Activated CD4-positive, alpha-beta T cell treated with anti-CD3 and anti-CD28 coated beads, Interleukin-2, amount 10 ng/mL, durations not matched to agents 24 days and 14 days (primary cell): ENCODE measurements at places on chromosomes 1 and 21.
A peak's percentile ranks its signal among the peaks of the same experiment; 100 is the strongest.

- no peaks in the 10 kb centered on the region for H3K36me3 ChIP-seq
- no peak for DNase-seq
- H3K4me3 ChIP-seq: no peak overlapping the region
- H3K27ac ChIP-seq: no peak overlapping the region
- peaks cover 40% of the 10 kb centered on the region for H3K4me1 ChIP-seq
These were observed 11.5 kb upstream of the LINGO4 start for GRCh38 chr1:151816548-151817352.

DNA sequence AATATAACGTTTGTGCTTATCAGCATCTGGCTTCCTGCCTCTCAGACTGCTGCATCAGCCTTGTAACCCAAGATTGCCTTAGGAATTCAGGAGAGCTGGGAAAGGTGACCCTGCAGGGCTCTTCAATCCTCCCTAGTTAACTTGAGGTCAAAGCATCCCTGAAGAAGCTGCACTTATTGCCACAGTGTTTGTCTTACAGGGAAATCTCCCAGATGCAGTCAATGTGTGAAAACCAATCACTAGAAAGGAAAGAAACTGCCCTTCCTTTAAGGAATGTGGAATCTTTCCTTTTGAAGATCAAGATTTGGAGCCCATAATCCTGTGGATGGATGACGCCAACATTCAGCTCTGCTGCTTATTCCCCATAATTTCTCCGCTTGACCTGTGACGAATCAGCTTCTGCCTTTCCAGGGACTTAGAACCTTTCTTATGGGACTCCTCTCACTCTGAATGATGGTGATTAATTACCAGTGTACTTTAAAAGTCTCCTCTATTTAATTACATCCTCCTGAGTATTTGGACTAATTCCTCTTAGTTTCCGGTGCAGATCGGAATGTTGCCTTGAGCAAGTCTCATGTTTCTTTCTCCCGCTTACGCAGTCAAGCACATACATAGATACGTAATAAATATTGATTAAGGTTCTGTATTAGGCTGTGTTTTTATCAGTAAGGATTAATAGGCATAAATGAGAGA is 14.4 kb downstream of the ADAMTS5 start:
- no peak overlapping the region for H3K27ac ChIP-seq
- DNase-seq: no peak
- H3K4me3 ChIP-seq: no peak overlapping the region
- H3K27me3 ChIP-seq: no peaks in the 10 kb centered on the region

DNA sequence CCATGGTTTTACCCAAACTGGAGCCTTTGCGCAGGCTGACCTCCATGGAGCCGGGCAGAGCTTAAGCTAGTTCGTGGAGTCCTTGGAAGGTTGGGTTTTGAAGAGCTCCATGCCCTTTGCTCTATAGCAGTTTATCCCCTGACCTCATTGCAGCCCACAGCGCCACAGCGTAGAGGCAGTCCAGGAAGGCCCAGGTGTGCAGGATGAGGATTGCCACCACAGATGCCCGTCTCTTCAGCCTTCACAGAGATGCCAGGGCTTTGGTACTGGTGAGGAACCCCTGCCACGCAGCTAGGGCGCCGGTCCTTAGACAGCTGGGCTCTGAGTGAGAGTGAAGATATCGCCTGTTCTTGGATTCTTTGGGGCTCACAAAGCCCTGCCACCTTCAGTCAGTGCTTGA is 138.6 kb downstream of the PEX14 start:
- peaks cover 3% of the 10 kb centered on the region for H3K36me3 ChIP-seq
- no peaks in the 10 kb centered on the region for H3K4me1 ChIP-seq
- H3K27ac ChIP-seq: no peak overlapping the region
- no peaks in the 10 kb centered on the region for H3K27me3 ChIP-seq
- no peak overlapping the region for H3K4me3 ChIP-seq

- H3K27ac ChIP-seq: no peak overlapping the region
- H3K36me3 ChIP-seq: no peaks in the 10 kb centered on the region
- no peak for DNase-seq
- H3K4me3 ChIP-seq: no peak overlapping the region
- H3K4me1 ChIP-seq: peaks cover 13% of the 10 kb centered on the region
These were observed 14.9 kb downstream of the RAP1GAP start for GRCh38 chr1:21654209-21654608.

DNA sequence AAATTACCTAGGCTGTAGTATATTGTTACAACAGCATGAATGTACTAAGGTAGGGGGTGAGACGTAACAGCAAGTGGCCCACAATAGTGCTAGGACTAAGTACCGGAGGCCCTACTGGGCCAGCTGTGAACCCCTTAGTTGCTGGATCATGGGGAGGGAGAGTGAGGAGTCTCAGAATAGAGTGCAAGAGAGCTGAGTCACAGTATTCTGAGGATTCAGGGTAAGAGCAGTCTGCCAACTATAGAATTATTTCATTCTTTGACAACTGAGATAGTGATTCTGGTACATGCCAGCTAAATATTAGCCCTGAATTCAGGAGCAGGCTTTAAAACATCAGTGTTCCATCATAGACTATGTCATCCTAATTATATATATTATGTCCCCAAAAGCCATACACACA is 218.7 kb downstream of the TM2D1 start:
- H3K27me3 ChIP-seq: peaks cover 12% of the 10 kb centered on the region
- DNase-seq: no peak
- no peak overlapping the region for H3K4me3 ChIP-seq
- no peaks in the 10 kb centered on the region for H3K36me3 ChIP-seq

- H3K27me3 ChIP-seq: peaks cover 25% of the 10 kb centered on the region
- DNase-seq: no peak
- H3K36me3 ChIP-seq: no peaks in the 10 kb centered on the region
- H3K4me3 ChIP-seq: no peak overlapping the region
- H3K4me1 ChIP-seq: peaks cover 13% of the 10 kb centered on the region
These were observed 3.9 kb upstream of the ATP1B1 start for GRCh38 chr1:169102567-169102966.

DNA sequence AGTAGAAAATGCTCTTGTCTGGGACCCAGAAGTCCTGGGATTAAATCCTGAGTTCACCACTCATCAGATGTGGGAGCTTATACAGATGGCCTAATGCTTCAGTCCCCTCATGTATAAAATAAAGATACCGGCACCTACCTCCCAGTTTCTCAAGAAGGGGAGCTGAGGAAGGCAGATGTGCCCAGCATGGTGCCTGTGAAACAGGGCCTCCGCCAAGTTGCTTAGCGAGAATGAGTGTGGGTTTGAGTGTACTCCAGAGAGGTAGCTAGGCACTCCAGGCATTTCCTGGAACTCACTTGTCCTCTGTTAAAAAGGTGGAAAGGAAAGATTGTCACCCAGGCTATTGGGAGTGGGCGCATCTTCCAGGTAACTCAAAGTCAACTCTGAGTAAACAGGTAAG is 37.8 kb downstream of the IER5 start:
- no peaks in the 10 kb centered on the region for H3K36me3 ChIP-seq
- H3K27me3 ChIP-seq: no peaks in the 10 kb centered on the region
- no peak overlapping the region for H3K27ac ChIP-seq

DNA sequence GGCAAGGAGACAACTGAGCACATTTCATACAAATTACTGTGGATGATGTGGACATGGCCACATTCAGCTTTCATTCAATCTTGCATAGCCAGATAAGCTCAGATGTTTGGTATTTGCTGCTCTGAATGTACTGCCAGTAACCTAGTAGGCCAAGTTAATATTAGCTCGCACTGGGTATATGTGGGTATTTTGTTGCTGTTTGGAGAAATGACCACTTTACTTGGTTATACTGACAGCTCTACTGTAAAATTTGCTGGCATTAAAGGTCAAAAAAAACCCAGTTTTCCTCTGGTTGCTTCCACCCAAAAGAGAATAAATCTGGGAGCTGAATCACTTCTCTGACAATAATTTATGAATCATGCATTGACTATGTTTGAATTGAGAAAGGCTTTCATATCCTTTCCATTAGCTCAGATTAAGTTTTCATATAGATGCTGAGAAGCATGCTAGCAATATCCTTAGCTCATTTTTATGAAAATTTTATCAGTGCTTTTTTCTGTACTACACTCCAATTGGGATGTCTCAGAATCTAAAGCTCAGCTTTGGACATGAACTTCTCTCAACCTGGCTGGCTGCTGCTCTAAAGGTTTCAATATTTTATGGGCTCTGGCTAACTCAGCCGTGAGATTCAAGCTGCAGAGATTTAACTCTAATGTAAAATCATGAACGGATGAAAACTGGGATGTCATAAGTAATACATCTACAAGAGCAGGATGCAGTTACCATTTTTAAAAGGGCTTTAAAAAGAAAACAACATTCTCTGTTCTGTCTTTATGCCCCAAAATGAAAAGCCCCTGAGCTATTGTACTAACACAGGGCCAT is 330.0 kb downstream of the BARHL2 start:
- no peaks in the 10 kb centered on the region for H3K4me1 ChIP-seq
- no peak overlapping the region for H3K4me3 ChIP-seq
- no peaks in the 10 kb centered on the region for H3K27me3 ChIP-seq
- H3K27ac ChIP-seq: no peak overlapping the region
- peak; percentile 9 for DNase-seq

DNA sequence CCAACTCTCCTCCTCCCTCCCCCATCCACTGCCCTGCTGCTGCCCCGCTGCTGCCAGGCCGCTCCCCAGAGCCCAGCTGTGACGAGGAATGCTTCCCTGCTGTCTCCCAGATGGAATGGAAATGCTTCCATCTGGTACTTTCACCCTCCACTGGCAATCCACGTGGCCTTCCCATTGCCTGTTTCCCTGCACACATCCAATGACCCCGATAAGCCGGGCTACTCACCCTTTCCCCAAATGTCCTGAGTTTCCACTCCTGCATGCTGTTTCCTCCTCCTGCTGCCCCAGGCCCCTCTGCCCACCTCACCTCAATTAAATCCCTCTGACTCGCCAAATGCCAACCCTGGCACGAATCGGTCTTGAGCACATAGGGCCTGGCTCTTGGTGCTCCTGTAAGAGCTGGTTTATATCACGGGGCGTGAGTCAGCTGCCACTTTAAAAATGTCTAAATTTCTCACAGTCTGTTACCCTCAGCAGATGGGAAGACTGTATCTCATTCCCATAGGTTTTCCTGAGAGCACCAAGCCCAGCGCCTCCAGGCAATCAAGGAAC is 36.4 kb downstream of the MRAP start:
- DNase-seq: no peak
- no peak overlapping the region for H3K27ac ChIP-seq
- H3K4me3 ChIP-seq: no peak overlapping the region

GRCh38 chr1:223390618-223391017 is 2.6 kb upstream of the CCDC185 start:
- H3K4me1 ChIP-seq: no peaks in the 10 kb centered on the region
- H3K36me3 ChIP-seq: no peaks in the 10 kb centered on the region
- no peak overlapping the region for H3K4me3 ChIP-seq
- peaks cover 22% of the 10 kb centered on the region for H3K27me3 ChIP-seq
- no peak for DNase-seq
- no peak overlapping the region for H3K27ac ChIP-seq

GRCh38 chr1:110133436-110133835 is 16.9 kb upstream of the SLC6A17 start:
- H3K4me1 ChIP-seq: peaks cover 8% of the 10 kb centered on the region
- H3K4me3 ChIP-seq: no peak overlapping the region
- no peak for DNase-seq
- H3K27me3 ChIP-seq: peaks cover 57% of the 10 kb centered on the region
